ENCODE measurements at places on chromosomes 5 and 9. TPM values are rescaled to one million over a fixed set of nuclear protein-coding genes. Genes with fewer than 3 reads are reported as not detected.
A peak's percentile ranks its signal among the peaks of the same experiment; 100 is the strongest.

The GRIN1 gene
- not detected for polyA plus RNA-seq

The DNM1 gene
- polyA plus RNA-seq: 17.4 TPM

The ZNF462 gene
- polyA plus RNA-seq: 7.5 TPM

DNA sequence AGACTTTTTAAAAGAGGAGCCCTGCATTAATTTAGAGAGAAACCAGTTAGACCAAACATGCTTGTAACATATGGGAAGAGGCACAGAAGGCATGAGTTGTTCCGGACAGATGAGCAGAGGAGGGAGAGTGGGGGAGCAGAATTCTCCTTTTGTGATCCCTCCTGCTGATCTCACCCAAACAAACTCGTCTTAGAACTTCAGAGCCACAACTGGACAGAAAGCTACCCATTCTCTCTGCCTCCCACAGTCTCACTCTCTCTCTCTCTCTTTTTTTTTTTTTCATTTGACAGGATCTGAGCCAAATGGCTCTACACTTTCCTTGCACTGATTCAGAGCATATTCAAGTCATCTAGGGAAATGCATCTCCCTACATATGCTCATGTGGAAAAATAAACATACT lies 196.0 kb upstream of the PAPPA start:
- peak; percentile 34 for DNase-seq

DNA sequence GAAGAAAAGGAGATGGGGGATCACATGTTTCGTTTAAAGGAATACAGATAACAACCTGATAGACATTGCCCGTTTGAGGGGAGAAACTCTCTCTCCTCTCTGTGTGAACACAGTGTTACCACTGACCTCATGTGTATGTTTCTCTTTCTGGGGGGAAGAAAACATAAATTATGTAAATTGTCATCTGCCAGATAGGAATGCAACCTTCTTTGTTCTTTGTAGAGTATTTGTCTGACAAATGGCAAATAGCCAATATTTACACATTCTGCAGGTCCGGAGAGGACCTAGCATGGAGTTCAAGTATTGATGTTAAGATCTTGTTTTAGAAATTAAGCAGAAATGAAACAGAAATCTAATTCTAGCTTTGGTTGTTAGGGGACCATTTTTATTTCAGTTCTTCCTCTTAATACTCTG lies 276.3 kb downstream of the SAXO1 start:
- DNase-seq: no peak

DNA sequence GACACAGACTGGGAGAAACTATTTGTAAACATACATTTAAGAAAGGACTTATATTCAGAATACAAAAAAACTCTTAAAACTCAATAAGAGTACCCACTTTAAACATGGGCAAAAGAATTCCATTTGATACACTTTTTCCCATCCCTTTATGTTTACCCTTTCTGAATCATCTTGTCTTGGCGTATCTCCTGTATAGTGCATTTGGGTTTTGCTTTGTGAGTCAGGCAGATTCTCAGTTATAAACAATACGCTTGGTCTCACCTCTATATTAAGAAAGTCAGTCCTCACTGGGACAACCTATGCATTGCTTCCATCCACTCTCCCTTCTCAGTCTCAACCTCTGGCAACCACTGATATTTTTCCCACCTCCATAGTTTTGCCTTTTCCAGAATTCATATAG lies 27.3 kb upstream of the ADAMTS6 start:
- no peak for DNase-seq

DNA sequence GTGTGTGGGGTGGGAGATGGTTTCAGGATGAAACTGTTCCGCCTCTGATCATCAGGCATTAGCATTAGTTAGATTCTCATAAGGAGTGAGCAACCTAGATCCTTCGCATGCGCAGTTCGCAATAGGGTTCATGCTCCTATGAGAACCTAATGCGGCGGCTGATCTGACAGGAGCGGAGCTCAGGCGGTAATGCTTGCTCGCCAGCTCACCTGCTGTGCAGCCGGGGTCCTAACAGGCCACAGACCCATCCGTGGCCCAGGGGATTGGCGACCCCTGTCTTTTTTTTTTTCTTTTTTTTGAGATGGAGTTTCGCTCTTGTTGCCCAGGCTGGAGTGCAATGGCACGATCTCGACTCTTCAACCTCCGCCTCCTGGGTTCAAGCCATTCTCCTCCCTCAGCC lies 119.1 kb downstream of the KCNIP1 start:
- no peak for DNase-seq

GRCh38 chr9:120265791-120266190 lies 314.2 kb downstream of the CDK5RAP2 start:
- DNase-seq: no peak

- DNase-seq: no peak
Measured at GRCh38 chr5:135993335-135993879, 35.4 kb upstream of the TGFBI start.

DNA sequence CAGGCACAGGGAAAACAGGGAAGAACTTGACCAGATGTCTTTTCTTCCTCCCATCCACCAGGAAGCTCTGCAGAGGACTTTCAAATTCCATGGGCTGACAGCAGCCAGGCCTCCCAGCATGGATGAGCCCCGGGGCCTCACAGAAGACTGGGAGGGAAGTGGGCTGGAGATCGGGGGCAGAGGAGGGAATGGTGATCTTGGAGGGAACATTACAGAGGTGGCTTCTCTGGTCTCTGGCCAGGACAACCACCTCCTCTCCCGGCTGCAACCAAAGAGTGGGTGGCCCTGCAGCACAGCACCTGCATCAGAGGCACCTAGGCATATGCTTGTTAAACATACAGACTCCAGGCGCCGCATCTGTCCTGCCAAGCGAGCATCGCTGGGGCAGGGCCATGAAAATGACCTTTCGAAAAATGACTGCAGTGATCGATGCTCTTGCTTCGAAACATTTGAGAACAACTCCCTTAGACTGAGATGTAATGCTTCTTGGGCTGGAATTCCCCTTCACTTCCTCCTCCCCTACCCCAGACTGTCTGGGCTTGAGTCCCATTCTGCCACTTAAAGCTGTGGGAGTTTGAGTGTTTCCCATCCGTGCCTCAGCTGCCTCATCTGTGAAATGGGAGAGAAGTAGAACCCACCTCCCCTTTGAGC lies 68.7 kb upstream of the UNC5A start:
- no peak for DNase-seq

DNA sequence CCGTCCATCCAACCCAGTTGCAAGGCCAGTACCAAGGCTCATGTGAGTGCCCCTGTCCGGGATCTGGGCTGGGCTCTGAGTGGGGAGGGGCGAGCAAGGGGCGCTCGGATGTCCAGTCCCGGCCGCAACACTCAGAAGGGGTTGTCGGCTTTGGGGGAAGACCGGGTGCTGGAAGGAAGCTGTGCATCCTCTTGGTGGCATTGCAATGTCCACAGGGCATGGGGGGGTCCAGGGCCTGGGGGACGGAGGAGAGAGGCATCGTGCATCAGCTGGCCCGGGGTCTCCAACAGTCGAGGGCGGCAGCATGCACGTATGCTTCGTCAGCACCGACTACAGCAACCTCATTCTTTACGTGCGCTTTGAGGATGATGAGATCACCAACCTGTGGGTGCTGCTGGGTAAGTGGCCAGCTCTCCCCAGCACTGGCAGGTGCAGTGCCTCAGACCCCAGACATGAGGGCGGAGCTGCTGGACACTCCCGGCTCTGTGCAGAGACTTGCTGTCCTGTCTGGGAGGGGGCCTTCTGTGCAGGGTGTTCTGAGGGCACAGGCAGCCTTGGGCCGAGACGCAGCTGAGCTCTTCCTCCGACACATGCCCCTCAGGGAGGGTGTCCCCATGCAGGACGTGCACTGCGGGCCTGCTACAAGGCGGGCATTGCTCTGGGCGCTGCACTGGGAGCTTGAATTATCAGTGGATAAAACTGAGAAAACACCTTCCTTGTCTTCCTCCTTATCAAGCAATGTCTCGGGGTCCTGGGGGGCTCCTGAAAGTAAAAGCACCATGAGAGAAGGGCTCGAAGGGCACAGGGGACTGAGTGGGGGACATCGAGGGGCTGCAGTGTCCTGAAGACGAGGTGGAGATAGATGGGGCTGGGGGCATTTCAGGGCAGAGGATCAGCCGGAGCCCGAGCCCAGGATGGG lies 22.5 kb downstream of the GLT6D1 start:
- no peak for DNase-seq

DNA sequence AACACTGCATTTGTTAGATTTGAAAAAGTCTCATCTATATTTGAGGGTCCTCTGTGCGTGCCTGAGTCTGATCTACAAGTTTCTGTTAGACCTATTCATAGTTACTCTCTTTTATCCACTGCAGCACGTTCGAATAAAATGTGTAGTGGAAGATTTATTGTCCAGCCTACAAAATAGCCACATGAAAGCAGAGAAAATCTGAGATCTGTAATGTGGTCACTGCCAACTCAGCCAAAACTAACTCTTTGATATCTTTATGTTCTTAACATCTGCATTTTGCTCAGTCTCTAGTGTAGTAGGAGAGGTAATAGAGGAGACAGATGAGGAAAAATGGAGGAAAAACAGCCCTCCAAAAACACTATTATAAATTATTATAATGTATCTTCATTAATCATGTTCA lies 354.0 kb downstream of the NPR3 start:
- DNase-seq: no peak

DNA sequence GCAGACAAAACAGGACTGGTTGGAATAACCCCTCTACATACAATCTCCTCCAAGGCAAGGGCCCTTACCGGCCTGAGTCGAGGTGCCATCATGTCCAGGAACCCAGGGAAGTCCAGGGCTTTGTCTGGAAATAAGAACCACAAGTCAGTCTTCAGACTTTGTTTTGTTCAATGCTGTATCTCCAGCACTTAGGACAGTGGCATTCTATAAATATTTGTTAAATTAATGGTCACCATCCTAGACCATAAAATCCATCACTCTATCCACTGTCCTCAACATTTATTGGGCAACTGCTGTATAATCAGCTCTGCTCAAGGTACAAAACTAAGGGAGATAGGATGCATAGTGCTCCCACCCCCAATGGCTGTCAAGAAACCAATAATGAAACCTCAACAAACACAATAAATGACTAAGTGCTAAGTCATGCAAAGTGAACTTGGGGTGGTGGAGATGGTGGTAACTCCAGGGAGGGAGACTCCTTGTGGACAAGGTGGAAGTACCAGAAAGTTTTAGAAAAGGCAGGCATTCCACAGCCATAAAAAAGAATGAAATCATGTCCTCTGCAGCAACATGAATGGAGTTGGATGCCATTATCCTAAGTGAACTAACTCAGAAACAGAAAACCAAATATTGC lies 5.0 kb downstream of the RELL2 start:
- DNase-seq: no peak

DNA sequence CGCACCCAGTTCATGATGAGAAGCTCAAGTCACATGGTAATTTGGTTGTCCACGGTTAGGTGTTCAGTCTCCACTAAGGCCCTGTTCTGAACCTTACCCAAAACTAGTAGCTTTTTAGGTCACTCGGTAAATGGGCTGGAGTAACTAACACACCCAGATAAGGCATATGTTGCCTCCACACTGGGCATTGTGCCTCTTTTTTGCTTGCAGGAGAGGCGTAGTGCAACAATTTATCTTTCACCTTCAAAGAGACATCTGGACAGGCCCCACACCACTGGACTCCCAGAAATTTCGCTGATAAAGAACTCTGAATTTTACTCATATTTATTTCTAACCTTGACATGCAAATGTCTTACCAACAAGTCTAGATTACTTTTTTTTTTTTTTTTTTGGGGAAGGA lies 16.8 kb upstream of the PTGES start:
- DNase-seq: no peak

DNA sequence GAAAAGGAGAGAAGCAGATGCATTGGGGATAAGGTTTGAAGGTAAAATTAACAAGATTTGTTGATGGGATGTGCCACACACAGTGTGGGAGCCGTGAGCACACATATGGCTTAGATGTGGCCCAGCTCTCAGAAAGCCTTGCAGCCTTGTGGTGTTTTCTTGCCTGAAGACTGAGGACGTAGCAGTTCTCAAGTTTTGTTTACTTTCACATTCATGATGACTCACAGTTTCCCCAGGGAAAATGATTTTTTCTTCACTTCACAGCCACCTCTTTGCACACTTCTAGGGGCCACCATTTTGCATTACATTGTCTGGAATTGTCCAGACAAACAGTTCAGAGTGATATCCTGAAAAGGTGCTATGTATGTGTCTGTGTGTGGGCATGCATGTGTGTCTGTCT lies 126.2 kb downstream of the BASP1 start:
- peak; percentile 65 for DNase-seq

DNA sequence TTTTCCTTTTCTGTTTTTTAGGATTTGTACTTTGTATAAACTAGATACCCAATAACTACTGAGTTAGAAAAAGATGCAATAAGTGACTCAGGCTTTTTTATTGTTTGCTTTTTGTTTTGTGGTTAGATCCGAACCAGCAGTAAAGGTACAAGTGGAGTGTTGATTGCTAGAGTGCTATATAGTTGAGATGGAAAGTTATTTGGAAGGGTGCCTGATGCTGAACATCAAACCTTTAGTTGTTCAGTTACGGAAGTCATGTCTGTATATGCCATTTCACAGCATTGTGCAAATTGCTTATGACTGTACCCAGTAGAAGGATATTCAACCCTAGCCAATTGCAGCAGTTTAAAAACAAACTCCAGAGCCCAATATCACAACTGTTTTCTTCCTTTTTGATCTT lies 285.1 kb downstream of the MAT2B start:
- no peak for DNase-seq

DNA sequence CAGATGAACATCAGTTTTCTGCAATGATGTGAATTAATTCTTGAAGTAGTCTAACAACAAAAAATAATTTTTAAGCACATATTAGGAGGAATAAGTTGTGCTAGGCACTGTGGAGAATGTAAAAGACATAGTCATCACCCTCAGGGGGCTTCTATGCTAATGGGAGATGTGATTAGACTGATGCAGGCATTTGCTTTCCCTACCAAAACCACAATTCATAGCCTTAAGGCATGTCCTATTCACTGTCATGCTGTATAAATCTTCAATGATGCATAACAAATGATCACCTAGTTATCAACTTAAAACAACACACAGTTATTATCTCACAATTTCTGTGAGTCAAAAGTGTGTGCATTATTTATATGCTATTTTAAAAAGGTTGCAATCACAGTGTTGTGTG lies 422.6 kb downstream of the MAN2A1 start:
- DNase-seq: no peak

Measured in AG04450 (cell line).